ENCODE measurements at places on chromosomes 4 and X.

- DNase-seq = peak; percentile 16
These were observed 378 bp upstream of the RPS6KA6 start for GRCh38 chrX:84188320-84188834.

- no peak for DNase-seq
These were observed 30.9 kb upstream of the PPA2 start for GRCh38 chr4:105504744-105505143.

DNA sequence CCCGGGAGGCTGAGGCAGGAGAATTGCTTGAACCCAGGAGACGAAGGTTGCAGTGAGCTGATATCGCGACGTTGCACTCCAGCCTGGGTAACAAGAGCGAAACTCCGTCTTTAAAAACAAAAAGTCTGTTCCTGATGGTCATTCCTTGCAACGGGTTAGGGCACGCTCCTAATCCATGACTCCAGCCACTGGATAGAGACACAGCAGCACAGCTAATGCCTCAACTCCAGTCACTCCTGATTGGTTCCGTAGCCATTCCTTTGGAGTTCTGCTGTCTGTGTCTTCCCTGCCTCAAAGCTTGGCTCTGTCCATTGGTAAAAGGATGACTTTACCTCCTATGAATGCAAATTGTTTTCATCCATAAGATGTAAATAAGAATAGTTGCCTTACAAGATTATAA lies 44.3 kb upstream of the FAM9A start:
- no peak for DNase-seq

GRCh38 chrX:27679281-27679680 lies 89.1 kb downstream of the DCAF8L2 start:
- no peak for DNase-seq

DNA sequence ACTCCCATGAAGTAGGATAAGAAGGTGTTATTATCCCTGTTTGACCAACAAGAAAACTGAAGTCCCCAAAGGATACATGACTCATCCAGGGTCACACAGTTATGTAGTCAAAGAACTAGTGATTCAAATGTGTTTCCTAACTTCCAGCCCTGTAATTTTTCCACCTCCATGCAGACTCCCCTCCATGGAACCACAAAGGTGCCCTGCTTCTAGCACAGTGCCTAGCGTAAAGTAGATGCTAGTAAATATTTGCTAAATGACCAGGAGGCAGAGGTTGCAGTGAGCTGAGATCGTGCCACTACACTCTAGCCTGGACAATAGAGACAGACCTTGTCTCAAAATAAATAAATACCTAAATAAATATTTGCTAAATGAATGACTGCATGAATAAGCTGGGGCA lies 55.8 kb downstream of the FRMPD3 start:
- DNase-seq = no peak

- DNase-seq = no peak
These were observed 105.8 kb downstream of the NFKB1 start for GRCh38 chr4:102606846-102607450.

DNA sequence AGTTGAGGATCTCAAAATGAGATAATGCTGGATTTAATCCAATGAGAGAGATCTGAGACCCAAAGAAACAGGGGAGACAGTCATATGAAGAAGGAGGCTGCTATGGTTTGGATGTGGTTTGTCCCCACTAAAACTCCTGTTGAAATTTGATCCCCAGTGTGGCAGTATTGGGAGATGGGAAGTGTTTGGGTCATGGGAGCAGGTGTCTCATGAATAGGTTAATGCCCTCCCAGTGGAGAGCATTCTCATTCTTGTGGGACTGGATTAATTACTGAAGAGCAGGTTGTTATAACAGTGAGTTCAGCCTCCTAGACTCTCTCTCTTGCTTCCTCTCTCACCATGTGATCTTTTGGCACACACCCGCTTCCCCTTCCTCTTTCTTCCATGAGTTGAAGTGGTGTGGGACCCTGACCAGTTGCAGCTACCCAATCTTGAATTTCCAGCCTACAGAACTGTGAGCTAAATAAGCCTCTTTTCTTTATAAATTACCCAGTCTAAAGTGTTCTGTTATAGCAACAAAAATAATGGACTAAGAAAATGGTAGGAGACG lies 70.3 kb downstream of the PPEF2 start:
- DNase-seq = no peak

DNA sequence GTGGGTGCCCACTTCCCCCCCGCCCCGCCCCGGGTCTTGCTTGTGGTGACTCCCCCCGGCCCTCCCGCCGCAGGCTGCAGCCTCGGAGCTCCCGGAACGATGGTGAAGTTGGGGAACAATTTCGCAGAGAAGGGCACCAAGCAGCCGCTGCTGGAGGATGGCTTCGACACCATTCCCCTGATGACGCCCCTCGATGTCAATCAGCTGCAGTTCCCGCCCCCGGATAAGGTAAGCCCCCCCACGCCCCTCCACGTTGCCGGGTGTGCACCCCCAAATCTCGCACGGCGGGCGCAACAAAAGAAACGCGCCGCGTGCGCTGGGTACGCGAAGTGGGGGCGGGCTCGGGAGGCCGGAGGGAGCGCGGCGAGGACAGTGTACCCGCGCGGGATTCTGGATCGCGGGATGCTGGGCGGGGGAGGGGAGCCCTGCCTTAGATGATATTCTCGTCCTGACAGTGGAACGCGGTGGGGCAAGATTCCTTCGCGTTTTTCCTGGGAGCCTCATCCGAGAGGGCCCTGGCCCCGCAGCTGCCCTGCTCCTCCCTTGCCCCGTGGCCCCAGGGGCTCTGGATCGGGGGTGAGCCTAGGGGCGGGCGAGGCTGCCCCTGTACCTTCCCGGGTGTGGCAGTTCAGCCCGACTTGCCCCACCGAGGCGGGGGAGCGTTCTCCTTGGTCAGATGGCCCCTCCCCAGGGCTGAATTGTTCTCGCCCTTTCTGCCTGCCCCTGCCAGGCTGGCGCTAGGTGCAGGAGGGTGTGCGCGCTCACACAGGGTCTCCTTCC lies 819 bp downstream of the NSG1 start:
- DNase-seq = no peak

DNA sequence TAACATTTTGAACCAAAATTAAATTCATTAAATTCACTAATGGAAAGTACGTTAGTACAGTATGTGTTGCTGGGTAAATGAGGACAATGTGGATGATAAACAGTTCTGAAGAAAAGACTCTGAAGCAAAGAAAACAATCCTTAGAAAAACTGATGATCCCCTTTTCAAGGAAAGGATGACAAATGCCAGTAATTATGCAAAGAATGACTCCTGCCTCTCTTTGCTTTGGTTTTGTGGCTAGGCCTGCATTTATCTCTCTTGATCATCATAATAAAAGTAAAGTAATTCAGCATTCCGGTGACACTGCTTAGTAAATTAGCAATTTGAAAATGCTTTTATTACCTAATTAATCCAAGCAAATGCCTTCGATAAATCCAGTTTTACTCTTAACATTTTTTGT lies 652.2 kb upstream of the DIPK2B start:
- DNase-seq = no peak

GRCh38 chr4:4921077-4921476 lies 61.6 kb downstream of the MSX1 start:
- no peak for DNase-seq

DNA sequence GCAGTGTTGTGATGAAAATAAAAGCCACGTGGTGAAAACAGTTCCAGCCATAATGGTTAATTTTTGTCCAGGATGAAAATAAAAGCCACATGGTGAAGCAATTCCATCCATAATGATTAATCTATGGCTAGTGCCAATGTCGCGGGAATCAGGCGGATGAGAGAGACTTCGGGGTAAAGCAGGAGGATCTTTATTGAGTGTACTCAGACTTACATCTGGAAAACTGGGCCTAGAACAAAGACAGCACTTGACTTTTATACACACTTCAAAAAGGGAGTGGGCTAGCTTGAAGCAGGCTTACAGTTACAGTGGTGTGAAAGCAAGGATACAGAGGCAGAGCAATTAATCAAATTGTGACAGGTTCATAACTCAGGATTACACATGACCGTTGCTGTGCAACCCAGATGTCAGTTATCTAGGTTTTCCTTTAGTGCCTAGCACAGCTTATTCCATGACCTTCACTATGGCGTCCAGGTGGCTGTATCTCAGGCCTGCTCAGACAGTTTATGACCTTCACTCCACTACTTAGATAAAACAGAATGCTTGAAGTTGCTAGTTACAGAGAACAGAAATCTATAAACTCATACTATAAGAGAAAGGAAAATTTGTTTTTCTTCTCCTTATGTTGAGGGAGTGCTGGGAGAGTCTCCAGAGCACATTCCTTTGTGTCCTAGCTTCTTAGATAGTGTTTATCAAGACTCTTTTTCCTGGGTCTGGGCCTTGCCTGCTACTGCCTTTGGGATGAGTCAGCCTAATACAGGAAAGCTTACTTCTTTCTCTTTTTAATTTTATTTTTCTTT lies 5.9 kb upstream of the PLA2G12A start:
- no peak for DNase-seq

DNA sequence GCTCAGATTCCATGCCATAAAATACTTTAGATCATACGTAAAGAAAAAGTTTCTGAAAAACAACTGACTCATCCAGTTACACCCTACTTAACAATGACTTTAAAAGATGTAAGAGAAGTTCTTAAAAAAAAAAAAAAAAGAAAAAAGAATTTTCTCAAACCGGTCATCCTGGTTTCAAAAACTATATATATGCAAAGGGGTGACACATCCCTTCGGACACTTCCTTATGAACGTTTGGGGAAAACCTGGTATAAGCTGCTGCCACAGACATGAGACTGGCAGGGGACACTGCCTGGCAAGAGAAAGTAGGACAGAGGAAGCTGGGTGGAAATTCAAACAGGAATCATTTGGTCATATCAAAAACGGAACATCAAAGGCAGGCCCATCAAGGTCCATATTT lies 81.2 kb upstream of the PRSS48 start:
- no peak for DNase-seq

GRCh38 chr4:170671171-170671570 lies 581.4 kb upstream of the AADAT start:
- DNase-seq = no peak

DNA sequence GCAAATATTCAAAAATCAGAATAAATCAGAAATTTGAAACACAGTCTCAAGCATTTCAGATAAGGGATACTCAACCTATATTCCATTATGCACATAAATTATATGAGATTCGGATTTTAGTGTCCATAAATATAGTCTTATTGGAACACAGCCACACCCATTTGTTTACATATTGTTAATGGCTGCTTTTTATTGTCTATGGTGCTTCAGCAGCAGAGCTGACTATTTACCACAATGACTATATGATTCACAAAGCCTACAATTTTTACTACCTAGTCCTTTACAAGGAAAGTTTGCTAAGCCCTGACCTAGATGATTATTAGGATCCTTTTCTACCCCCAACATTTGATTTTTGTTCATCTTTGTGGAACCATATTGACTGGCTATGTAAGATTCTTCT lies 63.9 kb downstream of the IL1RAPL1 start:
- no peak for DNase-seq

DNA sequence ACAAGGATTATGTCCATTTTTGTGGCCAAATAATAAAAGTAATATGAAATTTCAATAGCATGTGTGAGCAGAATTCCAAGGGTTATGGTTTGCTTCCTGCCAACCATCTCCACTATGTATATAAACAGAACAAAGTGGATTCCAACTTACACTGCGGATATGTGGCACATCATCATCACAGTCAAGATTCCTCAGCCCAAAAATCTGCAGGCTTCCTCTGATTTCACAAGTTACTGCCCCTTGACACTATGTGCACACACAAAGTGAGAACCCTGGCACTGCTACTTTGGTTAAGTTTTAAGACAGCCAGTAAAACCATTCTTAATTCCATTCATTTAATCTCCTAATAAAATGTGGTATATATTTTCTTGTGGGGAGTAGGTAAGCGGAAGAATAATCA lies 76.4 kb downstream of the LEF1 start:
- no peak for DNase-seq

DNA sequence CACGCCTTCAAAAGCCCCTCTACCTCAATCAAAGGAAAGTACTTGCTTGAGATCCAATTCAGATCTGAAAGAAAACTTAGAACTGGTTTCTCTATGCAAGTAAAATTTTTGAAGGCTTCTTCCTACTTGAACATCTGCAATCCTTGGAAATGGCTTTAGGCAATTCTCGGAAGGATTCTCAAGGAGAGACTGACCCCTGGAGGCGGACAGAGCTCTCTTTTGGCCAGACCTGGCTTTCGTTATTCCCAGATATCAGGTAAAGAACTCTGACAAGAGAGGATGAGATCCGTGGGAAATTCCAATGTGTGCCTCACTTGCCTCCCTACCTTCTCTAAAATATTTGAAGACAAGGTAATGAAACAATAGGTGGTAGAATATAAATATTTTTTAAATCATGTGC lies 670.3 kb upstream of the FAM241A start:
- no peak for DNase-seq

- no peak for DNase-seq
These were observed 271.3 kb upstream of the FAT4 start for GRCh38 chr4:125043486-125043885.

GRCh38 chrX:56744996-56745395 lies 16.0 kb downstream of the NBDY start:
- DNase-seq = no peak

- no peak for DNase-seq
These were observed 130.9 kb downstream of the TMEM164 start for GRCh38 chrX:110133735-110134370.

DNA sequence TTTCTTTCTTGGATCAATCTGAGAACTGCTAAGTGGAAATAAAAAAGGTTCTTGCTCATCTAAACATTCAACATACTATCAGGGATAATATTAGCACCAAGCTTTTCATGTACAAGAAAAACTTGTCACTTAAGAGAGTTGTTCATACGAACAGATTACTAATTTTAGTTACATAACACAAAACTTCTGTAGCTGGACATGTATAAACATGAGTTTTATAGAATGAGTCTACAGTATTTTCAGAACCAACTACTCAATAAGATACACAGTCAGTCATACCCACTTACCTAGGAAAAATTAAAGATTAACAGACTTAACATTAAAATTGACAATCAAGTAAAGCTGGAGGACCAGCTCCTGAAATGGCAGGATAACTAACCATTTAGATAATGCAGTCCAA lies 540.1 kb upstream of the FAM241A start:
- no peak for DNase-seq

DNA sequence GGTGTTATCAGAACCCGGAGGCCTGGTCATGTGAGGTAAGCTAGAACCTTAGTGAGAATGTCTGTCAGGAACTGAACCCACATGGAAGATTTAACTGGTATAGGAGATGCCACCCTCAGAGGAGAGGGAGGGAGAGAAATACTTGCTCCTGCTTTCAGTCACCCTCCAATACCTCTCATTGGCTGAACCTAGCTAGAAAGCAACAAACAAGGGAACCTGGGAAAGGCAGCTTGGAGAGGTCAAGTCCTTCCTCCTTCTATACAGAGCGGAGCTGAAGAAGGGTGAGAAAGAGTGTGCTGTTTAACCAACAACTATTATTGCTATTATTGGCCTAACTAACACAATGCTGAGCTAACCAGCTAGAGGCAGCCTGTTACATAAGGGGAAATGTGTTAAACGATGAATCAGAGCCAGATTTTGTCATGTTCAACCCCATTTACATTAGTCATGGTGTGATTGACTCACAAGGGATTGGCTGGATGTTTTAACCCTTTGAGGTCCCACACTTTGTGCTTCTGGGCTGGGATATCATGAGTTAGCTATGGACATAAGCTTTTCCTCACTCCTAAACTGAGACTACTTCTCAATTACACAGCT lies 96.5 kb upstream of the ESX1 start:
- no peak for DNase-seq

GRCh38 chr4:123671636-123672404 lies 275.2 kb downstream of the SPRY1 start:
- peak; percentile 9 for DNase-seq

- DNase-seq = no peak
These were observed 935.5 kb downstream of the ADGRL3 start for GRCh38 chr4:62135565-62136156.

- no peak for DNase-seq
These were observed 19.7 kb upstream of the MTM1 start for GRCh38 chrX:150548684-150549083.

- no peak for DNase-seq
These were observed 14.7 kb upstream of the CLCN4 start for GRCh38 chrX:10142041-10142599.
